Activated CD4-positive, alpha-beta memory T cell treated with anti-CD3 and anti-CD28 coated beads, Interleukin-2, amount 10 ng/mL, durations not matched to agents 7 days and 5 days (primary cell): ENCODE measurements at places on chromosomes 4 and X. TPM values are rescaled to one million over a fixed set of nuclear protein-coding genes. Genes with fewer than 3 reads are reported as not detected.

The CDX4 gene
- not detected for total RNA-seq

The CC2D2A gene
- total RNA-seq: not detected

The SCML2 gene
- 2.5 TPM for total RNA-seq

The SASH3 gene
- total RNA-seq: 245 TPM

The RHOXF2 gene
- total RNA-seq: not detected

The RFC1 gene
- 72.2 TPM for total RNA-seq

The RGN gene
- not detected for total RNA-seq

The PLAC8 gene
- total RNA-seq: 182 TPM

The LRP2BP gene
- total RNA-seq: 1.2 TPM

The MAGEC2 gene
- total RNA-seq: not detected

The RIBC1 gene
- total RNA-seq: 1.3 TPM

The NAT8L gene
- 0.10 TPM for total RNA-seq

The PABPC1L2A gene
- total RNA-seq: not detected

The WNK3 gene
- 0.13 TPM for total RNA-seq

The CENPVL1 gene
- total RNA-seq: not detected

The SPANXN3 gene
- not detected for total RNA-seq

The CRMP1 gene
- total RNA-seq: 0.30 TPM

The CXCR3 gene
- total RNA-seq: 84.9 TPM

The FREM3 gene
- not detected for total RNA-seq

The AMER1 gene
- total RNA-seq: 2.9 TPM

The PHEX gene
- 0.23 TPM for total RNA-seq

The CSN3 gene
- not detected for total RNA-seq

The CYBB gene
- not detected for total RNA-seq

The ZFP42 gene
- total RNA-seq: not detected

The LPAR4 gene
- 0.08 TPM for total RNA-seq

The GPR101 gene
- not detected for total RNA-seq

The AREG gene
- total RNA-seq: 0.25 TPM

The EREG gene
- total RNA-seq: not detected

The IL21 gene
- total RNA-seq: 3.1 TPM
